ENCODE measurements at places on chromosomes 3 and 15. TPM values are rescaled to one million over a fixed set of nuclear protein-coding genes. Genes with fewer than 3 reads are reported as not detected.

- no peak for DNase-seq
Observed at GRCh38 chr3:110099711-110100110, 762.4 kb upstream of the DPPA4 start.

Gene OSTN
- polyA plus RNA-seq, result 13.0 TPM

- no peak for DNase-seq
Observed at GRCh38 chr3:177574222-177574856, 377.1 kb upstream of the TBL1XR1 start.

Gene APPL1
- 49.1 TPM for polyA plus RNA-seq

Gene OR5K2
- not detected for polyA plus RNA-seq

GRCh38 chr3:46286947-46287565 is 44.8 kb downstream of the CCR3 start:
- no peak for DNase-seq

Gene FEZF2
- not detected for polyA plus RNA-seq

DNA sequence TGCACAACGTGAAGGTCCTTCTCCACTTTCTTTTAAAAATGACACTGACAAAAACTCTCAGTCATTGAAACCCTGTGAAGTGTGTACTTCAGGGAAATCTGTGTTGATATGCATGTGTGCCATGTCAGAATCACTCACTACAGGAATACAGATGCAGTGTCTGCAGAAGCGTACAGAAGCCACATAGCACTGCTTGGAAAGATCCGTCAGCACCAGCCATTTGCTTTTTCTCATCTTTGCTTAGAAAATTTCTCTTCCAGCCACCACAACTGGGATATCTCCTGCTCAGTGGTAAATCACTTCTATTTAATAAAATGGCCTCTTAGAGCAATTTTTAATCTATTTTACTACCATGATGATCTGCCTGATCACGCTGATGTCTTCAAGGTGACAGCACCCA is 91.3 kb upstream of the ARHGEF26 start:
- no peak for DNase-seq

Gene POPDC2
- 4.5 TPM for polyA plus RNA-seq

Gene RTP1
- polyA plus RNA-seq, result not detected

Gene COL6A5
- polyA plus RNA-seq, result 0.04 TPM

- no peak for DNase-seq
Observed at GRCh38 chr3:47578119-47578632, 489 bp downstream of the CSPG5 start.

DNA sequence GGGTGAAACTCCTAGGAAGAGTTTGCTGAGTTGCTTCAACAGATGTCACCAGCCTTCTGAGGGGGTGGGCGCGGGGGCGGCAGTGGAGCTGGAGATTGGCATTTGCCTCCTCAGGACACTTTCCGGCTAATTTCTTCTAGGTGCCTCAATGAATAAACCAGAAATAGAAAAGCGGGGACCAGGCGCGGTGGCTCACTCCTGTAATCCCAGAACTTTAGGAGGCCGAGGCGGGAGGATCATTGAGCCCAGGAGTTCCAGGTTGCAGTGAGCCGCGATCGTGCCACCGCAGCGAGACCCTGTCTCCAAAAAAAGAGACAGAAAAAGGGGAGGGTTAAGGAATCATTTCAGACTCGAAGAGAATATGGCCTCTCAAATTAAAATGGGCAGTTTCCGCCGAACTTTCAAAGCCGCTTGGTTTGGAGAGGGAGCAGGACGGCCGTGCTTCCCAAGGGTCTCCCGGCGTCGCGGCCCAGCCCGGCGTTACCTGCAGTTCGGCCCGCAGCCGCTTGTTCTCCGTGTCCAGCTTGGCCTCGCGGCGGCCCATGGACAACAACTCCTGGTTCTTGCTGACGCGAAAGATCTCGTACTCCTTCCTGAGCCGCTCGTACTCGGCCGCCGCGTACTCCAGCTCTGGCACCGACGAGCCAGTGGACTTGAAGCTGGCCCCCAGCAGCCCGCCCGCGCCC is 587 bp downstream of the NPHP3 start:
- peak; percentile 38 for DNase-seq

GRCh38 chr15:49441356-49441755 is 18.3 kb downstream of the FGF7 start:
- no peak for DNase-seq

GRCh38 chr3:24680214-24680967 is 185.7 kb upstream of the THRB start:
- DNase-seq, result no peak

Gene IQCH
- polyA plus RNA-seq, result 10.1 TPM

Gene FAM240A
- 0.08 TPM for polyA plus RNA-seq

- no peak for DNase-seq
Observed at GRCh38 chr3:87397211-87397610, 120.8 kb upstream of the POU1F1 start.

- DNase-seq, result peak; percentile 39
Observed at GRCh38 chr3:107660306-107660976, 137.7 kb downstream of the BBX start.

Gene CTXN2
- not detected for polyA plus RNA-seq

Gene ACKR2
- polyA plus RNA-seq, result 1.8 TPM

GRCh38 chr3:112115161-112115739 is 17.8 kb downstream of the GCSAM start:
- DNase-seq, result no peak

Gene ARHGEF26
- polyA plus RNA-seq, result 13.1 TPM

Gene CLSTN2
- polyA plus RNA-seq, result 1.5 TPM

Gene PRR20G
- not detected for polyA plus RNA-seq

DNA sequence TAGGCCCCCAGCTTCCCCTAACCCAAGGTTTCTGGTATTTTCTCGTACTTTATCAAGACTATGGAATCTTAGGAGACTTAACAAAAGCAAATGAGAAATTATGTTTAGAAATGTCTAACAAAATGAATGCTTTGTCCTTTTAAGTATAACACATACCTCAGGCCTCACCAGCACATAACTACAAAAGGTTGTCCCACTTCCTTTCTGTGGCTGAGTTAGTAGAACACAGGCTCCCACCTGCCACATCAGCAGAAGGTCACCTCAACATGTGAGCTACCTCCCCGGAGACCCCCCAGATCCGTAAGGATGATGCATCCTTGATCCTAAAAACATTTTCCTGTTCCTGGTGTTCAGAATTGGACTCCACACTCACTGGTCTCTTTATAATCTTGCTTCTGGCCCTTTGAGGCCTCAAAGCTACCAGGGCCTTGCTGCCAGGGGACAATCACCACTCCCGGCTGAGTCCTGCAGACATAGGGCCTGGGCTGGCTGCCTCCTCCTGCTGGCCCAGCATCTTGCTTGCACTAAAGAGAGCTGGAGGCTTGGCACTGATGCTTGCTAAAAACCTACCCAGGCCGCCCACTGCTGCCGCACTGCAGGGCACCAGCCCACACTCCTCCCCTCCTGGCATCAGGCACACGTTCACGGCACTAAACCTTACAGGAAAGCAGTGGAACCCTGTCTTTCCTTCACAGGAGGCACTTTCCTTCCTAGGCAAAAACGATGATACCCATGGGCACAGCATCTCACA is 2.9 kb downstream of the CCRL2 start:
- no peak for DNase-seq

GRCh38 chr3:191327526-191327925 is 1.7 kb upstream of the CCDC50 start:
- no peak for DNase-seq

Gene ATP13A4
- 0.78 TPM for polyA plus RNA-seq

Gene CX3CR1
- polyA plus RNA-seq, result 4.8 TPM

DNA sequence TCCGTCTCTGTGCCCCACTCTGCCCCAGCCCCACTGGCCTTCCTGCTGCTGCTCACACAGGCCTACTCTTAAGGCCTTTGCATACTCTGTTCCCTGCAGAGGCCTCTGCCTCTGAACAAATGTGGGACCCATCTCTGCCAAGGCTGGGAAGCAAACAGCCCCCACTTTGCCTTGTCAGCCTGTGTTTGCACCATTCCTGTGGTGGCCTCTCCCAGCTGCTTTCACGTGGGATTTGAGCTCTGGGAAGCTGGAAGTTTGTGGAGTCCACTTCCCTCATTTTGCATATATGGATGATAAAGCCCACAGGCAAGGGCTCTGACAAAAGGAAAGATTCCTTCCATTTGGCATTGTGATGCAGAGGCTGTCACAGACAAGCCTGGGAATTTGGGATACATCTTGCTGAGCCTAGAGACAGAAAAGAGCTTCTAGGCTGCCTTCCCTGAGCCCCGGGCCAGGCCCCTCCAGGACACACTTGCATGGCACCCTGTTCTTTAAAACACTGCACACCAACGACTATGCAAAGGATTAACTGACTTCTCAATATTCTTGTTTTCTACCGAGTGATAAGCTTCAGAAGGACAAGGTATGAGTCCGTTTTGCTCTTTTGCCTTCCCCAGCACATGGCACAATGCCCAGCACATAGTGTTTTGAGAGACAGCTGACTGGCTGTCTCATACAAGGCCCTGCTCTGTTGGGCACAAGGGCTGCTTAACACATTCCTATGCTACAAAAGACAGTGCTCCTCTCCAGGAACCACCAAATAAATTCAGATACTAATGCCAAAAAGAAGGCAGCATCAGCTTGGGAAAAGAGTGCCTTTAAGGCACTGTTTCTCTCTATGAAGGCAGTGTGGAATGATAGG is 120.7 kb upstream of the TOPAZ1 start:
- DNase-seq, result no peak

DNA sequence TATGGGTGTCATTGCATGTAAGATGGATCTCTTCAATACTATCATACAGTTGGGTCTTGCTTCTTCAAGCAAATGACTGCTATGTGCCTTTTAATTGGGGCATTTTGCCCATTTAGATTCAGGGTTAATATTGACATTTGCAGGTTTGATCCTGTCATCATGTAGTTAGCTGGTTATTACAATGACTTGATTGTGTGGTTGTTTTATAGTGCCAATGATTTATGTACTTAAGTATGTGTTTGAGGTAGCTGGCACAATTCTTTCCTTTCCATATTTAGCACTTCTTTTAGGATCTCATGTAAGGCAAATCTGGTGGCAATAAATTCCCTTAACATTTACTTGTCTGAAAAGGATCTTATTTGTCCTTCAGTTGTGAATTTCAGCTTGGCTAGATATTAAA is 267.5 kb downstream of the VGLL3 start:
- no peak for DNase-seq

DNA sequence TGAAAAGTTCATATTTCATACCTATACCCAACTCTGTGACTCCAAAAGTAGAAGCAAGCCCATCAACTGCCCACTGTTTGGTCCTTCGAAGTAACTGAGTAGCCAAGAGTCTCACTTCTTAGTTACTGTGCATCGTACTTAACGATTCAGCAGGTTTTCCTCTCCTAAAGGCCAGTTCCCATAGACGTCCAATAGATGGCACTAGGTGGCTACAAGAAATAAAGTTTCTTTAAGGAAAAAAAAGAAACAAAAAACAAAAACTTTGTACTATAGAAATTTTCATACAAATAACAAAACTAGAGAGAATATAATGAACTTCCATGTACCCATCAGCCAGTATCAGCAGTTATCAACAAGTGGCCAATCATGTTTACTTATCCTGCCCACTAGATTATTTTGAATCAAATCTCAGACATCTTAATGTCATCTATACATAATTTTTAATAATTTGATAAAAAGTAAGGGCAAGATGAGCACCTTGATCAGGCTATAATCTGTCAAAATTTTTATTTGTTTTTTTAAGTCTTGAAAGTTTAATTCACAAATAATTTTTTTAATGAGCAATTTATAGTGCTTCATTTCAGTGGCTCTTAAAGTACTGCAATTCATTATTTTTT is 63.8 kb upstream of the ACP3 start:
- peak; percentile 44 for DNase-seq

DNA sequence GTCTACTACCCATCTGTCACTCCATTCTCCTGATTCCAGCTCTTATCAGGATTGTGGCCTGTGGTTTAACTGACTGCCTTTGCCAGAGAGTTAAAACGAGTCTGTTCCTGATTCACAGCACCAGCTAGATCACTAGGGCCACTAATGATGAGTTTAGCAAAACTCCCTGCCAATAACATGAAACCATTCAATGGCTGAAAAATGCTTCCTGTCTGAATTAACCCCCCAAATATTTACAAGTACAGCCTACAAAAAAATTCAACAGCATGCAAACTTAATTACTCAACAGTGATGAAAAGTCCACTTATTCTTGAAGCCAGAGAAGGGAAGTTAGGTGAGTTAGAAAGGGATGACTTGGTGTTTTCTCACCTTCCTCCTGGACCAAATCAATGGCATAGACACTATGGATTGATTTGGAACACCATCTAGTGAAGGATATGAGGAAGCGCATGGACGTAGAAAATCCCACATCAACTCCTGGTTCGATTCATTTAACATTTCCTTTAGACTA is 141.4 kb downstream of the TGFBR2 start:
- DNase-seq, result no peak

Gene LNP1
- 7.3 TPM for polyA plus RNA-seq

- DNase-seq, result no peak
Observed at GRCh38 chr3:33430571-33430970, 9.6 kb downstream of the UBP1 start.

DNA sequence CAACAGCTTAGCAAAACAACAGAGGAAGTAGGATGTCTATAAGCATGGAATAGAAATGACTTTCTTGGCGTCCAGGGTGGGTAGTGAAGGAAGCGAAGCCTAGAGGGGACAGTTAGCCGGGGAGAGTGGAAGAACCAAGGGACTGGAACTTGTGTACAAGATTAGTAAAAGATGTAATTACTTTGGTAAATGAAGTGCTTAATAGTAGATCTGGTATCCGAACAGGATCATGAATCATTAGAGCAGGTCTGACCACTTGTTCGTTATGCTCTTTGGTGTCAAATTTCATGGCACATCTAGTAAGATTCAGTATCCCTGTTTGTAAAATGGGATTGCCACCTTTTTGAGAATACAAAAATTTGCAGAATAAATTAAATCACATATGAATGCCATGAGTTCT is 112.5 kb upstream of the MLF1 start:
- DNase-seq, result no peak

- DNase-seq, result no peak
Observed at GRCh38 chr15:25092661-25093060, 137.9 kb downstream of the SNRPN start.

- no peak for DNase-seq
Observed at GRCh38 chr3:30660656-30661055, 54.3 kb downstream of the TGFBR2 start.

DNA sequence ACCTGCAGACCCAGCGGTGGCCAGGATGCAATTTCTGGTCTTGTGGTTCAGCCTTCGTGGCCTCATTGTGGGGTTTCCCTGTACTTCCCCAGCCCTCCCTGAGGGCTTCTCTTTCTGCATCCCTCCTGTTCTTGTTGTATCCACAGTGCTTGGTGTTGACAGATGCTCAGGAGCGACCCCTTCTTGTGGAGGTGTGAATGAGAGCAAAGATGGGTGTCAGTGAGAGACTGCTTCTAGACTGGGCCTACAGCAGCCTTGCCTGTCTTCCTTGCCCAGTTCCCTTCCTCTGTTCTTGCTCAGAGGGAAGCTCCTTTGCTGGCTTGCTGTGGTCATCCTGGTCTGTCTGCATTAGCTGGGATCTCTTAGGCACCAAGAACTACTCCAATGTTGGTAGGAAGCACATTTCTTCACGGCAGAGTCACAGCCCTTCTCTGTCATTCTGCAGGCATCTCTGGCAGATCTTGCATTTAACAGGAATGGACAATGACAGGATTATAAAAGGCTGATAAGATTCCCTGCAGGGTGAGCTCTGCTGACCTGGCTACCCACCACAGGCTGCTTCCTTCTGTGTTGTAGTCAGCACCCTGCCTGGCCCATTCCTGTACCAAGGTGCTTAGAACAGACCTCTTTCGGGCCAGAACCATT is 317.8 kb upstream of the C2CD4B start:
- DNase-seq, result no peak

GRCh38 chr3:108489776-108490175 is 20.6 kb downstream of the MYH15 start:
- DNase-seq, result peak; percentile 14

Gene TTC23
- 31.6 TPM for polyA plus RNA-seq
